ENCODE measurements at places on chromosomes 7 and 10. TPM values are rescaled to one million over a fixed set of nuclear protein-coding genes. Genes with fewer than 3 reads are reported as not detected.

The TAS2R3 gene
- 1.5 TPM for total RNA-seq

The LIPJ gene
- total RNA-seq = not detected

The TMEM178B gene
- 0.30 TPM for total RNA-seq

The NUTM2B gene
- total RNA-seq = 1.1 TPM

The PLAC9 gene
- total RNA-seq = not detected

The ZNF804B gene
- not detected for total RNA-seq

The VWA2 gene
- total RNA-seq = not detected

The ACTR3C gene
- 7.9 TPM for total RNA-seq

The SNX10 gene
- 54.9 TPM for total RNA-seq

The TAC1 gene
- total RNA-seq = 2.0 TPM

The EBLN1 gene
- not detected for total RNA-seq

The NPC1L1 gene
- not detected for total RNA-seq
